ENCODE measurements at places on chromosomes 5 and 9. TPM values are rescaled to one million over a fixed set of nuclear protein-coding genes. Genes with fewer than 3 reads are reported as not detected.

SHB gene
- 15.4 TPM for total RNA-seq

- no peaks in the 10 kb centered on the region for H3K27me3 ChIP-seq
- no peak overlapping the region for H3K27ac ChIP-seq
- peak; percentile 64 for DNase-seq
- no peak overlapping the region for H3K4me3 ChIP-seq
- H3K4me1 ChIP-seq = no peaks in the 10 kb centered on the region
Measured at GRCh38 chr5:157471709-157472108, 11.7 kb downstream of the NIPAL4 start.

GRCh38 chr5:132064738-132065331, 4.4 kb downstream of the IL3 start:
- peaks cover 8% of the 10 kb centered on the region for H3K4me1 ChIP-seq
- no peak overlapping the region for H3K4me3 ChIP-seq
- peak; percentile 81 for DNase-seq
- no peaks in the 10 kb centered on the region for H3K36me3 ChIP-seq

RNF183 gene
- total RNA-seq = not detected

DNA sequence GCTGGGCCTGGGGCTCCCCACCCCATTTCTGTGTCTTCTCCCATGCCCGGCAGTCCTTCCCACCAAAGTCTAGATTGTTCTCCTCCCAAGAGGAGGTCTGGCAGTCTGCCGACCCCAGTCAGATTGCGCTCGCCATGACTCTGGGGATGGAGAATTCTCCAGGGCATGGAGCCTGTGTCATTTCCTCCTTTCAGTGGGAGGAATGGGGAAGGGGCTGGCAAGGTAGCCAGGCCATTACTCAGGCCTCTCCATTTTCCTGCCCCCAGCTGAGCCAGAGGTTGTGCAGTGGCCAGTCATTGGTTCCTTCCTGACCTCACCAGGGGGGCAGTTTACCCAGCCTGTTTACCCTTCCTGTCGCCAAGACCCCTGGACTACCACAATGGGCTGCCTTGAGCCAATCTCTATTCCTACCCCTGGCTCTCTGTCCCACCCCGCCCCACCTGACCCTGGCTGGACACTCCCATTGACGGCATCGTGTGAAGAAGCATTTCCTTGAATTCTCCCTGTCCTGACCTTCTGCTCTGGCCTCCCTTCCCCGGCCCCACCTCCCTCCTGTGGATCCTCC, 628 bp downstream of the SYNPO start:
- H3K27ac ChIP-seq = no peak overlapping the region
- no peaks in the 10 kb centered on the region for H3K36me3 ChIP-seq
- H3K4me1 ChIP-seq = peaks cover 18% of the 10 kb centered on the region
- H3K4me3 ChIP-seq = no peak overlapping the region
- DNase-seq = no peak

DNA sequence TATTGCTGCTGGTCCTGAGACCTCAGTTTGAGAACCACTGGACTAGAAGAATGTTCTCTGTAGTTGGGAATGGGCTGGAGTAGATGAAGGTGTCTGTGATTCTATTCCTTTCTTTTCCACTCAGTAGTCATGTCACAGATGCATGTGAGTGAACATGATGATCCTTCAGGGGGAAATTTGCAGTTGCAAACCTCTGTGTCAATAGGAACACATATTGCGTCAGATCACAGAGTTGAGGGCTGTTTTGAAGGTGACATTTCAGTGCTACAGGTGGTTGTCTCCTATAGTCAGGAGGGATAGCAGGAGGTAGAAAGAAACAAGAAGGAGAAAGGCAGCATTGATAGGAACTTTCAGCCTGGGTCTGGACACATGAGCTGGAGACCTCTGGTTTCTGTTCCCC, 239.3 kb downstream of the ARHGEF28 start:
- H3K4me1 ChIP-seq = no peaks in the 10 kb centered on the region
- DNase-seq = no peak
- H3K36me3 ChIP-seq = no peaks in the 10 kb centered on the region
- H3K27me3 ChIP-seq = no peaks in the 10 kb centered on the region
- H3K4me3 ChIP-seq = no peak overlapping the region

DNA sequence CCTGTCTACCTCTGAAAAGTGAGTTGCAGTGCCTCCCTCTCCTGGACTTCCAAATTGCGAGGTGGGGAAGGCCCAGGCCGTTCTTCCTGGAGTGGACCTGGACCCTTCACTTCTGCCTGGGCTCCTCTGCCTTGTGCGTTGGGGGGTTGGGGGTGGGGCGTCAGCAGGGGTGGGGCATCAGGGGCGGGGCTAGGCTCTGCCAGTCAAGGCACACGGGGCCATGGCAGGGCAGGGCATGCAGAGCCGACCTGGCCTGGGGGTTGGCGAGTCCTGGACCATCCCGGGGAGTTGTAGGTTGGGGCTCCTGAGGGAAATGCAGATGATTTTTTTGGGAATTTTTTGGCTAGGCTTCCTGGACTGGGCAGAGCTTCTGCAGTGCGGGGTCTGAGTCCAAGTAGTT, 87.1 kb downstream of the EHMT1 start:
- H3K27me3 ChIP-seq = no peaks in the 10 kb centered on the region
- H3K27ac ChIP-seq = no peak overlapping the region
- peaks cover 15% of the 10 kb centered on the region for H3K36me3 ChIP-seq
- peaks cover 6% of the 10 kb centered on the region for H3K4me1 ChIP-seq
- no peak for DNase-seq

IL7R gene
- 0.98 TPM for total RNA-seq

- H3K4me3 ChIP-seq = no peak overlapping the region
- DNase-seq = no peak
- no peaks in the 10 kb centered on the region for H3K4me1 ChIP-seq
- no peaks in the 10 kb centered on the region for H3K27me3 ChIP-seq
- H3K36me3 ChIP-seq = no peaks in the 10 kb centered on the region
- H3K27ac ChIP-seq = no peak overlapping the region
Measured at GRCh38 chr5:53394808-53395207, 85.6 kb upstream of the FST start.

- H3K4me1 ChIP-seq = no peaks in the 10 kb centered on the region
- DNase-seq = no peak
- no peaks in the 10 kb centered on the region for H3K36me3 ChIP-seq
- H3K27ac ChIP-seq = no peak overlapping the region
Measured at GRCh38 chr5:28580616-28581015, 1542.2 kb upstream of the CDH9 start.

TNFSF15 gene
- total RNA-seq = not detected

DNA sequence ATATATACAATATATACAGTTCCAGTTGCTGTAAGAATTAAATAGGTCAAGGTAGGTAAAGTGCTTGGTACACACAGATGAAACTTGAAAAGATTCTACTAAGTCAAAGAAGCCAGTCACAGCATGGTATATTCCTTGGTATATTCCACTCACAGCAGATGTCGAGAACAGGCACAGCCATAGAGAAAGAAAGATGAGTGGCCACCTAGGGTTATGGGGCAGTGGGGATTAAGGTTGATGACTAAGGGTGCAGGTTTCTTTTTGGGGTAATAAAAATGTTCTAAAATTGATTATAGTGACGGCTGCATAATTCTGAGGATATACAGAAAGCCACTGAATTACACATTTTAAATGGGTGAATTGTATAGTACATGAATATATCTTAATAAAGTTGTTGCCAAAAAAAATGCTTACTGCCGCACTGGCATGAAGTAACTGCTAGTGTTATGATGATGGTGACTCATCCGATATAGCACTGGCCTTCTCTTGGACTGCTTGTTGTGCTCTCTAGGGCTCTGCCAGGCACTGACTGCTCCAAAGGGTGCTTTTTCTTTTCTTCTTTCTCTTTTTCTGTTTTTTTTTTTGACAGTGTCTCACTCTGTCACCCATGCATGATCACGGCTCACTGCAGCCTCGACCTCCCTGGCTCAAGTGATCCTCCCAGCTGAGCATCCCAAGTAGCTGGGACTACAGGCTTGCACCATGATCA, 23.5 kb downstream of the TBC1D2 start:
- no peak overlapping the region for H3K4me3 ChIP-seq
- H3K27me3 ChIP-seq = no peaks in the 10 kb centered on the region
- no peak for DNase-seq
- H3K4me1 ChIP-seq = peaks cover 26% of the 10 kb centered on the region

DNA sequence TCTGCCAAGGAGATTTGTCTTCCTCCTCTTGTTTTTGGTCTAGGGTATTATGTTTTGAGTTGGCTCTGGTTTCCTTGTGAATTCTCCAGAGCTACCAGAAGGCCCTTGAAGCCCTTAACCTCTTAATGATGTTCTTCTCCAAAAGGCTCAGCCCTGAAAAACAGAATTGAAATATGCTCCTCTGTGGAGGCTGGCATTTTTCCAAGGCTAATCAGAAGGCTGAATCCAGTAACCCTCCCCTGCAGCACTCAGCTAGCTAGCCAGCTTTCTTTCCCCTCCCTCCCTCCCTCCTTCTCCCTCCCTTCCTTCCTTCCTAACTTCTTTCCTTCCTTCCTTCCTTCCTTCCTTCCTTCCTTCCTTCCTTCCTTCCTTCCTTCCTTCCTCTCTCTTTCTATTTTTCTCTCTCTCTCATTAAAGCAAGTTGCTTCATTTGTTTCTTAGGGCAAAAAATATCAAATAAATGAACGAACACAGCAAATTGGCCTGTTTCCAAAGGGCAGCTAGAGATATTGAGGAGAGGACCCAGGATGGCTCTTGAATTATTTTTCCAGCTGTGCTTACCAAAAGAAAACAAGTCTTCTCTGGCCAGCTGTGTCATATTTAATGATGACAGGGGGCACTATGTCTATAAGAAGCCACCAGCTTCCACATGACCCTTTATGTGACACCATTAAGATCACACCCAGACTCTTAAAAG, 38.7 kb downstream of the JAKMIP2 start:
- H3K4me3 ChIP-seq = no peak overlapping the region
- H3K36me3 ChIP-seq = no peaks in the 10 kb centered on the region
- H3K27me3 ChIP-seq = no peaks in the 10 kb centered on the region
- H3K4me1 ChIP-seq = no peaks in the 10 kb centered on the region
- H3K27ac ChIP-seq = no peak overlapping the region

Data from K562 (cell line).